ENCODE measurements at places on chromosomes 7 and 10.

DNA sequence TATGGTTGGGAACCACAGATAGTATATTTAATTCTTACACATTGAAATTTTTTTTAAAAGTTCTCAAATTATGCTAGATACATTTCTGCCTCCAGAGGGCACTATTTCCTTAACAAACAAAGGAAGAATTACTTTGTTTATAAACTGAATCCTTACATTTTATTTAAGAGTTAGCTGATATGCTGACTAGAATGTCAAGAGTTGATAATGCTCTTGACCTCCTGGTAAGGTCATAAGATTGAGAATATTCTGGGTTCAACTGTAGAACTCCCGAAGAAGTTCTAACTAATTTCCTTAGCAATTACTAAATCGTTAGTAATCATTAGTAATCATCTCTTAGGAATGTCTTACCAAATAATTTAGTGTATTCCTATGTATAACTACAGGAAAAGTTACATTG lies 95.3 kb upstream of the CYP26C1 start:
- DNase-seq, result no peak

GRCh38 chr7:135620980-135621850 lies 41.1 kb upstream of the STMP1 start:
- DNase-seq, result no peak

DNA sequence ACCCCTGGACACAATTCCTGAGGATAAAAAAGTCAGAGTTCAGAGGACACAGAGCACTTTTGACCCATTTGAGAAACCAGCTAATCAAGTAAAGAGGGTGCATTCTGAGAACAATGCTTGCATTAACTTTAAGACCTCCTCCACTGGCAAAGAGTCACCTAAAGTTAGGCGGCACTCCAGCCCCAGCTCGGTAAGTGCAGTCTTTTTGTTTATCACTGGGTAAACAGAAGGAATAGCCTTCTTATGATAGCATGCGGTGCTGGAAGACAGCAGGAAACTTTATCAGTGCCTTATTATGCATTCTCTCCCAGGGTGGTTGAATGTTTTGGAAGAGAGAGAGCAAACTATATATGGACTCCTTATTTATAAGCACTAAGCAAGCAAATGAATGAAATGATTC lies 130.5 kb downstream of the CDK14 start:
- no peak for DNase-seq

DNA sequence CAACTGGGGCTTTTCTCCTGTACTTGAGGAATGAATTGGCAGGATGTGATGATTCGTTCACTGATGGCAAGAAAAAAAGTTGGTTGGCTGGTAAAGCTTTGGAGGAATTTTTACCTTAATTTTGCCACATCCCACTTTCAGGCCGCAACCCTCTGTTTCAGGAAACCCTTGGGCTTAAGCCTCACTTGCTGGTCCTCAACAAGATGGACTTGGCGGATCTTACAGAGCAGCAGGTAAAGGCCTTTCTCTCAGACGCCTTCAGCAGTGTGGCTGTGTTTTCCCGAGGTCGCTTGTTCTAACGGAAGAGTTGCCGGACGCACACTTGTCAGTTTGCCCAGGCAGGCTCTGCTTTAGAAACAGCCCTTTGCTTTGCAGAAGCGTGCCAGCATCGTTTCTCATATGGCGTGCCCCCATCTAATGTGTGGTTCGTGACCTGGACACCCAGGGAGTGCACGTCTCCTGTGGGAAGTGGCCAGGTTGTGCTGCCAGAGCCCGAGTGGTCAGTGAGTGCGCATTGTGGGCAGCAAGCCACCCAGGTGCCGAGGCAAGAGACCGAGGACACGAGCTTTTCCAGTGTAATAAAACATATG lies 2.2 kb downstream of the MTG1 start:
- DNase-seq, result no peak

DNA sequence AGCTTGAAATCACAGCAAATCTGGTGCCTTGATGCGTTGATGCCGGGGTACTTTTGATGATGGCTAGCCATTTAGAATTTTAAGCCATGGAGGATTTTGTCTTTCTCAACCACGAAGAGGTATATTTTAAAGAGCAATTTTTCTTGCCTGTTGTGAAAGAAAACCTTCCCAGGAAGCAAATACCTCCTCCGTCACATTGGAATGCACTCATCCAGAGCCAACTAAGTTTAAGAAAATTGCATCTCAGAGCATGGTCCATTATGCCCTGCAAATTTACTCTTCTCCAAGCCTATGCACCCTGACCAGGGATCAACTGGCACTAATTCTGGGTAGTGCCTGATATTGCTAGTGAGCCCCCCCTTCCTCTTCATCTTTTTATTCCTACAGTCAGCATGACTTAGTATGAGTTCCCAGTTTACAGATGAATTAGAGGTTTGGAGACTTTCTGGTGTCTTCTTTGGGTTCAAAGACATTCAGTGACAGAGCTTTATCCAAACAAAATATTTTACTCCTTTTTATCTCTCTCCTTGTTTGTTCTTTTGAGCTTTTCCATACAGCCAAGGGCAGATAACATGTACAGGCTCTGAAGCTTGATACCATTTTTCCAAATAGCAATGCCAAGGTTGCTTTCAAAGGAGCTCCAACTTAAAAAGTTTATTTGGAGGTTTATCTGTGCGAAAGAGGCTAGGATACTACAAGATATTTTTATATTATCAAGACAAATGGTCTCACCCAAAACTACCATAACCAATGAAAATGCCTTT lies 56.6 kb upstream of the ANK3 start:
- no peak for DNase-seq

GRCh38 chr10:122034149-122034756 lies 45.3 kb downstream of the TACC2 start:
- DNase-seq, result no peak

GRCh38 chr7:103809229-103809994 lies 180.0 kb downstream of the RELN start:
- no peak for DNase-seq

GRCh38 chr10:1343176-1343575 lies 287.0 kb downstream of the WDR37 start:
- DNase-seq, result no peak

DNA sequence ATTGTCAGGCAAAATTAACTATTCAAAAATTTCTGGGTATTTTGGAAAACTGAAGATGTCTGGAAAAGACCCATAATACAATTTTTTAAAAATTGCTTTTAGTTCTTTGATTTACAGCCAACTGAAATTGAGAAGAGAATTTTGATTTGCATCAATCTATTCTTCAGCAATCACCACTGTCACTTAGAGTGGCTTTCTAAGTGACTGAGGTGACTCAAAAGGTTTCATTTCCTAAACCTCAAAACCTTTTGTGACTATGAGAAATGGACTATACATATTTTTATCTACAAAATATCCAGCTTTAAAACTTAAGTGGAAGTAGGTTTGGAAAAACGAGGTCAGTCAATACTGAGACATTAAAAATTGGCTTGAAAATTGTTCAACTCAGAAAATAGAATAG lies 60.0 kb downstream of the ENO4 start:
- no peak for DNase-seq

- peak; percentile 91 for DNase-seq
Measured at GRCh38 chr10:68955832-68956532, at the start of gene DDX21. TSS of gene DDX21 (plus strand) at chr10:68956170. CDS start at chr10:68956226, 56 bp downstream.

DNA sequence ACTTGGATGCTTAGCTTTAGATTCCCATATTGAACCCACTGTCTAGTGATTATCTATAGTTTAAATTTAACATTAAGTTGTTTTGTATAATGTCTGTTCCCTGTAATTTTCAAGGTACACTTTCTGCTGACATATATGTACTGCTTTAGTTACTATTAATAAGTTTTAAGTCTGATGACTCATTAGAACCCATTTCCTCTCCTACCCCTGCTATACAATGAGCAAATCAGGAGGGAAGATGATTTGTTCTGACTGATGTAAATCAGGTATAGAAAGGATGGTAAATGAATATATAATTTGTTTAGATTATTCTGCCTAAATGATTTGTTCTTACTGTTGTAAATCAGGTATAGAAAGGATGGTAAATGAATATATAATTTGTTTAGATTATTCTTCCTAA lies 691.8 kb downstream of the NXPH1 start:
- DNase-seq, result no peak

DNA sequence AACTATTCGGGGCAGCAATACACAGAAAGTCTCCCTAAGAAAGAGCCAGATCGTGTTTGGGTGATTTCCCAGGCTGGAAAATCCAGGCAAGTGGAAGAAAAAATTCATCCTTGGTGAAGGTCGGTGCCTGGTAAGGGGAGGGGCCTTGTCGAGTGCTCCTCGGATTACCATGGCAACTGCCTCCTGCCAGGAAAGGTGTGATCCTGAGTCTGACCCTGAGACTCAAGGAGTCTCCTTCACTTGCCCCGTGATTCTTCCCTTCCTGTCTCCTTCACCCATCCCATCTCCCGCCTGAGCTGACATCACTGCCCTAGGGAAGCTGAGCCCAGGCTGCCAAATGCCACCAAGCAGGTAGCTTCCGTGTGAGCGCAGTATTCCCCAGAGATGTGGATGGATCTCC lies 112.2 kb downstream of the MYL10 start:
- DNase-seq, result no peak

- DNase-seq, result no peak
Measured at GRCh38 chr10:96636551-96636950, 49.7 kb upstream of the TM9SF3 start.

DNA sequence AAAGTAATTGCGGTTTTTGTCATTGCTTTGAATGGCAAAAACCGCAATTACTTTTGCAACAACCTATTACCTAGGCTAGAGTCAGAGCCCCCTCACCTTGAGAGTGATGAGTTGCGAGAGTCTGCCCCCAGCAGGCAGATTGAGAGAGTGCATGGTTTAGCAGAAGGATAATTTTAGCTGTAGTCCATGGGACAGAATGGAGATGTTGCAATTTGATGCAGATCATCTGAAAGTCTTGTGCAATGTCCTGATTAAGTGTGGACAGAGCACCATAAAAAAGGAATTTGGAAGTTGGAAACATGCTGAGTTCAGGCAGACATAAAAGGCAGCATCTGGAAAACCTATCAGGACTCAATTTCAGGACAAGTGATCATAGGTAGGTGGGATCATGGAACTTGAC lies 48.7 kb downstream of the GPR141 start:
- DNase-seq, result no peak

DNA sequence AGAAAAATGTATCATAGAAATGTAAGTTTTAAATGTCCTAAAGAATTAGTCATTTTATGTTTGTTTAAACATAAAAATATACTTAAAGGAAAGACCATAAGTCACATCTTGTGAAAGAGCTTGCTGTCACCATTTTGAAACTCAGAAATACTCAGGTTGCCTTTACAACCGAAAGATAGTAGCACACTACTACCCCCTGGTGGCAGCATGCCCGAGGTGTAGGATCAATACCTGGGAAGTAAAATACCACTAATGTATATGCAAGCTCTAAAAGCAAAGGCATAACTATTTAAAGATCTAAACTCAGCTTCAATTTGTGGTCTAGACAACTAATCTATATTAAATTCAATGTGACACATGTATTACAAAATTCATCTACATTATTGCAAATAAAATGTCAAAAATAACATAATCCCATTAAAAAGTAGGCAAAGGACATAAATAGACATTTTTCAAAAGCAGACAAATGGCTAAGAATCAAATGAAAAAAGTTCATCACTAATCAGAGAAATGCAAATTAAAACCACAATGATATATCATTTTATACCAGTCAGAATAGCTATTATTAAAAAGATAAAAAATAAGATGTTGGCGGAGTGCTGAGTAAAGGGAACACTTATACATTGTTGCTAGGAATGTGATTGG lies 47.7 kb upstream of the FGL2 start:
- DNase-seq, result peak; percentile 89

DNA sequence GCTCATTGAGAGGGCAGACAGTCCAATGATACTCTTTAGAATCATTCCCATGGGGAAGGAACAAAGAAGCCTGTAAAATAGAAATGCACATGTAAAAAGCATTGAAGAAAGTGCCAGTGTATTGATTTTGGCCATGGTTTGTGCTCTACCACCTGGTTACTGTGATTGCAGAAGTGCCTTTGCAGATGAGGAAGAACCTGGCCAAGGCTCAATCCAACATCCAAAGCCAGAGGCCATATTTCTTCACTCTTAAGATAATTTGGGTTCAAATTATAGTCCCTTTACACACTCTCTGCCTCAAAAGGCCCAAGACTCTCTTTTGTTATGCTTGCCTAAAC lies 122.1 kb downstream of the EGFR start:
- DNase-seq, result no peak

All from activated naive CD4-positive, alpha-beta T cell treated with Interleukin-2 at 50 U/mL for 16 hours (primary cell).